Activated B cell treated with CpG ODN at 0.5 μM for 24 hours (primary cell): ENCODE measurements at places on chromosomes 4 and X. TPM values are rescaled to one million over a fixed set of nuclear protein-coding genes. Genes with fewer than 3 reads are reported as not detected.

- no peak for DNase-seq
Observed at GRCh38 chrX:63657821-63658220, 127.2 kb downstream of the ARHGEF9 start.

- no peak for DNase-seq
Observed at GRCh38 chr4:174066611-174067205, 216.8 kb downstream of the FBXO8 start.

GRCh38 chr4:106806158-106806797, 229.8 kb downstream of the DKK2 start:
- DNase-seq: no peak

DNA sequence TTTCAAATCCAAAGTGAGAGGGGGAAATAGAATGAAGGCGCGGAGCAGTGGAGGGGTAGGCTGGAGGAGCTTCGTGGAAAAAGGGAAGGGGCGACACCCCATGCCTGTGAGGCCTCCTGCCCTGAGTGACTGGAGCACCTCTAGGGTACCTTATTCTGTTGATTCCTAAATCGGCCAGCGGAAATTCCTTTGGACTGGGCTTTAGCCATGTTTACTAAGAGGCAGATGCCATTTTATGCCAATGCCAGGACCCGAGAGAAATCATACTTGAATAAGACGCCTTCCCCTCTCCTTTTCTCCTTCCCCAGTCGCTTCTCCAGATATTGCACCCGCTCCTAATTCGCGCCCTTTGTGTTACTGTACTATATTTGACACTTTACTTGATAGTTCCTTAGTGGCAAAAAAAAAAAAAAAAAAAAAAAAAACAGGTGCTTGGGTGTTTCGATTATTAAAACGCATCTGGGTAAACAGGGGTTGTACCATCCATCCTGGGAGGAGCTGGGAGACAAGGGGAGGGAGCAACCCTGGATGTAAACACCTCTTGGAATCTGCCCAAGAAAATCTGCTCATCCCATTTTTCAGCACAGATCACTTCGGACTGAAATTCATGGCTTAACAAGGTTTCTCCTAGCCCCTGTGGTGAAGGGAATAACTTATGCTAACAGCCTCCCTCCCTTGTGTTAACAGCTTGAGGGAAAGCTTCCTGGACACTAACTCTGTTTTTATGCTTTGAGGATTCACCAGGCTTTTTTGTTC, 1.5 kb downstream of the BMP3 start:
- no peak for DNase-seq

GRCh38 chrX:46375831-46376230, 169.4 kb downstream of the ZNF674 start:
- no peak for DNase-seq

GRCh38 chr4:106494066-106494465, 125.5 kb upstream of the GIMD1 start:
- DNase-seq: no peak

DNA sequence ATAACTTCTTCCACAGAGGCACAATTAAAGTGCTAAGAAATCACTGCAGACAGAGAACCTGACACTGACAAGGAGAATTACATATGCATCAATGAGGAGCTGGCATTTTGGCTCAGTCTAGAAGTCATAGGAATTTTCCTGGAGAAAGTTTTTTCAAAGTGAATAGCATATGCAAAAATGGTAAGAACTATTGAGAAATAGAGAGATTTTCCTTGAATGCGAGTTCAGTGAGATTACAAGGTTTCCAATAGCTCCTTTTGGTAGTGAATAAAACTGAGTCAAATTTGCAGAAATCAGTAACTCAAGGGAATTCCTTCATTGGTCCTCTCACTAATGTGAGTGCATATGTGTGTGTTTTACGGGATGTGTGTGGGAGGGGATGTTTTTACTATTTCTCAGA, 557.5 kb downstream of the PPARGC1A start:
- DNase-seq: no peak

DNA sequence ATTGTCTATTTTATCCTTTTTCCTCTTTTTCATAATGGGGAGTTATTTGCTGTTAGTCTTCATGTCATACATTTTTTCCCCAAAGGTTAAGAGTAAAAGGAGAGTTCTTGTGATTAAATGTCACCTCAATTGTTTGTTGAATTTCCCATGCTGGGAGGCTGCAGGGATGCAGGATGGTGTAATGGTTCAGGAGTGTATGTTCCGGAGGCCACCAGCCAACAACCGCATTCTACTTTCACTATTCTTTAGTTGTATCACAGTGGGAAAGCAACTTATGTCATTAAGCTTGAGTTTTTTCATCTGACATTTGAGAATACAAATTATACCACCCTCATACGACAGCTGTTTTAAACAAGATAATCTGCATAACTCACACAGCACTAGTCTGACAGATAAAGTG, 15.4 kb downstream of the AFP start:
- no peak for DNase-seq

GRCh38 chr4:79308137-79308536, 17.7 kb downstream of the NAA11 start:
- DNase-seq: no peak

DNA sequence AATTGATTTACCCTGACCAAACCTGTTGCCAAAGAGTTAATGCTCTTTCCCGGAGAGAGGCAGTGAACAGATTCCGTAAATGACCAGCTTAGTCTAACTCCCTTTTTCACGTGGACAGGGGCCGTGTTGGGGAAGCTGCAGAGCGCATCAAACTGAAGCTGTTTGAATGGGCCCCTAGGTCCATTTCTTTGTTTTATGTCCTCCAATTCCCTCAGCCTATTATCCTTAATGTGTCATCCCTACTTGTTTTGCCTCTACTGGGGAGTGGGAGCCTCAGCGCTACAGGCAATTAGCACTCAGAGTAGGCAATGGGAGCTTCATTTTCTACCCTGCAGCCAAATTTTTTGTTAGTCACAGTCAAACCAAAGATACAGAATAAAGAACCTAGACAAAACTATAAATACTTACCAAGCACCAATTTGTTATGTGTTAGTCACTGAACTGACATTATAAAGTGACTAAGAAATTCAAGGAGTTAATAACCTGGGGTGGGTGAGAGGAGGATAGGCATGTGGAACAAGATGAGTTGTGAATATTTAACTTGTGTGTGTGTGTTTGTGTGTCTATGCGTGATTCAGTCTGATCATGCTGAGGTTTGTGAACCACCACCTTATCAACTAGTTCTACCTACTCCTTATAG, 417.4 kb downstream of the PACRGL start:
- no peak for DNase-seq

- DNase-seq: no peak
Observed at GRCh38 chr4:57943682-57944081, 833.5 kb upstream of the IGFBP7 start.

- no peak for DNase-seq
Observed at GRCh38 chr4:13399257-13399656, 84.9 kb downstream of the RAB28 start.

DNA sequence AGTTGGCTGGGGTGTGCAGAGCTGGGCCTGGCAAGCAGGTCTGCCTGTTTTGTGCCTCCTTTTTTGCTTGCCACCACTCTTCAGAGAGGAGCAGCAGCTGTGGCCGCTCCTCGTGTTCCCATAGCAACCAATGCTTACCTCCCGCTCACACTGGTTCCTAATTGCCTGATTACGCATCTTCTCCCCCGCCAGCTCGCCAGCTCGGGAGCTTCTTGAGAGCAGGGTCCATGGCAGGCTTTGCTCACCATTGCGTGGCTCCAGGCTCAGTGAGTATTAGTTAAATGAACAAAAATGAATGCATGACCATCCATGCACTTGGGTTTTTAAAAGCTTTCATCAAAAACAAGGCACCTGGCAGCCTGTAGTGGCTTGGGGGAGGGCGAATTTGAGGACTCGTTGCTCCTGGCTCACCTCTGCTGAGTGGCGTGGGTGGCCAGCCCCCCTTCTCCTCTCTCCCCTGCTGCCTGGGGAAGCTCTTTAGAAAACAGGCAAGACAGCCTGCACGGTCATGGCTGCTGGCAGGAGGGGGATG, 14.2 kb upstream of the PJA1 start:
- DNase-seq: no peak

- DNase-seq: no peak
Observed at GRCh38 chr4:39539089-39539611, 11.9 kb upstream of the UGDH start.

DNA sequence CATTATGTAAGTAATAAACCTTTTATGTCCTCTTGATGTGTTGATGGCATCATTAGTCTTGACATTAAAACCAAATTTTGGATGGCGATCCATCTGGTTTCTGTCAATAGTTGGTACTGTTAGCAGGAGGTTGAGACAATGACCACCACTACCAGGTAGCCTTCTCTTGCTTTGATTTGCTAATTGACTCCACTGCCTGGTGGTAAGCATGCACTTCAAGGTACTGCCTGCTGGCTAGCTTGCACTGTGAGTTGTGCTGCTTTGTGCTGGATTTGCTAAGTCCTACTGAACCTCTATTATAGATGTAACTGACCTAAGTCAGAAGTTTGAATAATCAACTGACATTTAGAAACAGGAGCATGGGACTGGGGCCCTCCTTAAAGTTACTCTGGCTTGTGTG, 46.3 kb downstream of the ATP1B4 start:
- no peak for DNase-seq

DNA sequence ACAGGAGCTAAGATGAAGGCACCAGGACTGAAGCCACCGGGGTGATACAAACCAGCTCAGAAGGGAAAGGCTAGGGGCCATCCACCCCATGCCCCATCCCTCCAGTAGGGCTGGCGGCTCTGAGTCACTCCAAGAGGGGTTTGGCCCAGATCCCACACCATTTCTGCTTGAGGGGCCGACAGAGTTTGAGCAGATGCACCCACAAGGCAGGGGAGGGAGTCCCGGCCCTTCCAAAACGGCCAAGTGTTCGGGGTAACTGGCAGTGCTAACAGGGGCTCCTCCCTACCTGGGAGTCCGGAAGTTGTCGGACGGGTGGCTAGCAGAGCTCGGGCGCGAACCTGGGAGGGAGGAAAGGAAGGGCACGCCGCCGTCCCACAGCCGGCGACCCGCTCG, 412 bp downstream of the SLC10A3 start:
- no peak for DNase-seq

DNA sequence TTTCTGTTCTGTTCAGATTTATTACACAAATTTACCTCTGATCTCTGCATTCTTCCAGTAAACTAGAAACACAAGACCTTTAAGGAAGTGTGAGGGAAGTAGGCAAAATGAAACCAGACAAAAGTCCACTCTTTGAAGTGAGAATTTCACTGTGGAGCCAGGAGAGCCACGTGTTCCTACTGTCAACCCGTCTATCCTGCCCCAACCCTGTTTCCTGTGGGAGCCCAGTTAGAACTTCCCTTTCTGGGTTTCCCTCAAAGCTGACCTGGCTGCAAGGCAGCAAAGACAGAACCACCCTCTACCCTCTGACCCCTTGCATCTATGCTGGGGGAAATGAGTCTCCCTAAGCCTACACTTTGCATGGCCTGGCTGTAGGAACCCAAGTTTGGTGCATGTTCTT, 40.0 kb downstream of the TMEM144 start:
- no peak for DNase-seq

RHOXF1 gene
- total RNA-seq: not detected in 2 replicates

PDGFC gene
- total RNA-seq: not detected in 2 replicates

HHIP gene
- not detected in 2 replicates for total RNA-seq

SPATA18 gene
- total RNA-seq: 1.9 and 2.8 TPM in 2 replicates

RNF150 gene
- not detected in 2 replicates for total RNA-seq

CPZ gene
- total RNA-seq: not detected in 2 replicates

CXCL3 gene
- total RNA-seq: not detected in 2 replicates

HSFX1 gene
- 0.93 and 1.1 TPM in 2 replicates for total RNA-seq

SMIM9 gene
- total RNA-seq: not detected in 2 replicates
